ENCODE measurements at places on chromosomes 5 and 9. TPM values are rescaled to one million over a fixed set of nuclear protein-coding genes. Genes with fewer than 3 reads are reported as not detected.

LHX3 gene
- not detected for total RNA-seq

SPINK1 gene
- total RNA-seq = not detected

ADRB2 gene
- total RNA-seq = 0.81 TPM

FOXD4 gene
- 0.20 TPM for total RNA-seq

SPINK13 gene
- total RNA-seq = not detected

KIF3A gene
- total RNA-seq = 41.2 TPM

IFNA1 gene
- not detected for total RNA-seq

NUTM2G gene
- total RNA-seq = not detected

FSD1L gene
- 5.2 TPM for total RNA-seq

WDR70 gene
- 42.1 TPM for total RNA-seq

PCDHB9 gene
- total RNA-seq = not detected

NOXA1 gene
- 0.80 TPM for total RNA-seq

MAPK9 gene
- total RNA-seq = 41.6 TPM

SPATA6L gene
- 0.32 TPM for total RNA-seq

Data from T-helper 1 cell treated with Interleukin-12 subunit alpha and Interleukin-12 subunit beta and Interleukin-4 antibody, amounts not matched to agents 30 ng/mL and 1 ng/mL, for 36 hours (primary cell).